ENCODE measurements at places on chromosomes 7 and 10.

GRCh38 chr7:153004341-153004740, 244.8 kb downstream of the ACTR3B start:
- DNase-seq, result no peak

DNA sequence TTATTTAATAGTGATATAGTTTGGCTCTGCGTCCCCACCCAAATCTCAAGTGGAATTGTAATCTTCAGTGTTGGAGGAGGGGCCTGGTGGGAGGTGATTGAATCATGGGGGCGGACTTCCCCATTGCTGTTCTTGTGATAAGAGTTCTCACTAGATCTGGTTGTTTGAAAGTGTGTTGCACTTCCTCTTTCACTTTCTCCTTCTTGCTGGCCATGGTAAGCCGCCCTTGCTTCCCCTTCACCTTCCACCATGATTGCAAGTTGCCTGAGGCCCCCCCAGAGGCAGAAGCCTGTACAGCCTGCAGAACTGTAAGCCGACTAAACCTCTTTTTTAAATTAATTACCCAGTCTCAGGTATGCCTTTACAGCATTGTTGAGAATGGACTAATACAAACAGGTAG, 101.4 kb downstream of the MTPAP start:
- no peak for DNase-seq

DNA sequence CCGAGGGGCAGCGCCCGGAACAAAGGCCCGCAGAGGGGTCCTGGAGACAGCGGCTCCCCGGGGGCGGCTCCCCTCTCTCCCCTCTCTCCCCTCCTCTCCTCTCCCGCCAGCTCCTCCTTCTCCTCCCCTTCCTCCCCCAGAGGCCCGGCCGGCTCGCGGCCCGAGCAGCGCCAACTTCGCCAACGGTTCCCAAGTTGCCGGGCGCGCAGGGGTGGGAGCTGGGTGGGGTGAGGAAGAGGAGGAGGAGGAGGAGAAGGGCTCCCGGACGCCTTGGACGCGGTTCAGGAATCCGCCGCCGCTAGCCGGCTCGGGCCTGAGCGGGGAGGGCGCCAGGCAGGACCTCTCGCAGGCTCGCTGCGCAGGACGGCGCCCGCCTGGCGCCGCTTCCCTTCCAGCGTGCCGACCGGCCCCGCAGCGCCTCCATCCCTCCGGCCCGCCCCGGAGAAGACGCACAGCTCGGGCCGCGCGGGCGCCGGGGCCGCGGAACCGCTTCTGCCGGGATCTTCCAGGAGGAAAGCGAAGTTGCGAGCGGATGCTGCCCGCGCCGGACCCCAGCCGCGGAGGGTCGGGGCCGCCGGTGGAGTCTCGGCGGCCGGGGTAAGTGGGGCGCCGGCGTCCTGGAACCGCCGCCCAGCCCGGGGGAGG, at the start of gene CHST3:
Gene CHST3, plus strand, starts transcription at position 298 of the 645 bp plus-strand sequence. CDS start 41,448 bp downstream, outside the sequence.
- DNase-seq, result no peak

DNA sequence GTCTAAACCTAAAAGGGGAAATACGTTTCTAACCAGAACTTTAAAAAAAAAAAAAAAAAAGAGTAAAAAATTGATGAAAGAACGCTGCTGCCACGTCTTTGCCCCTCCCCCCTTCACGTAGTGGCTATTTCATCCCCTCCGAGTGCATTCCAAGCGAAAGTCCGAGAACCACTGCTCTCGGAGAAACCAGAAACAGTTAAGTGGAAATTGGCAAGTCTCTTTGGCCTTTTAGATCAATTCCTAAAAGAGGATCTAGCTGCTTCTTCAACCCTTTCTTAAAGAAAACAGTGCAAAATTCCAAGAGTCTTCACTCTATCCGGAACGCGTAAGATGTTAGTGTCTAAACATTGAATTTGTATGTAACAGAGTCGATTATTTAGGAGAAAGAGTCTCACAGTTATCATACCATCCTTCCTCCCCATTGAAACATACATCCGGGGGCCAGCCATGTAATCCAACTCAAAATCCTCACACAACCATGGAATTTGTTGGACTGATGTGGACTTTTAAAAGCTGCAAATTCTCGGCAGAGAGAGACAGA, 1.1 kb downstream of the P4HA1 start:
- no peak for DNase-seq

DNA sequence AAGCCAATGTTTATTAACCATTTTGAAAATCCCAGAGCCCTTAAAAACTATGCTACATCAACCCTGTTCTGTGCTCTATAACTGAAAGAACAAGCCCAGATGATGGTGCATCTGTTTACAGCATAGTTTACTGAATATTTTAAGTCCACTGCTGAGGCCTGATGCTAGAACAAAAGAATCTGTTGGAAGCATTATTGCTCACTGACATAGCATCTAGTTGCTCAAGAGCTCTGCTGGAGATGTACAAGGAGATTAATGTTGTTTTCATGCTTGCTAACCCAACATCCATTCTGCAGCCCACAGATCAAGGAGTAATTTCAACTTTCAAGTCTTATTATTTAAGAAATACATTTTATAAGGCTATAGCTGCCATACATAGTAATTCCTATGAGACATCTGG, 181.3 kb upstream of the FEZF1 start:
- DNase-seq, result no peak

DNA sequence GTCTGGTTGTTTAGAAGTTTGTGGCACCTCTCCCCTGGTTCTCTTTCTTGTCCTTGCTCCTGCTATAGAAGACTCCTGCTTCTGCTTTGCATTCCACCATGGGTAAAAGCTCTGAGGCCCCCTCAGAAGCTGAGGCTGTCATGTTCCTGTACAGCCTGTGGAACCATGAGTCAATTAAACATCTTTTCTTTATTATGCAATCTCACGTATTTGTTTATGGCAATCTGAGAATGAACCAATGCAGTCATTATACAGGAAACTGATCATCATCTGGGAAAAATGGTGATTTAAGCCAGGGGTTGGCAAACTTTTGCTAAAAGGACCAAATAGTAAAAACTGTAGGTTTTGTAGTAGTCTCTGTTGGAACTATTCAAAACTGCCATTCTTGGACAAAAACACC, 175.4 kb downstream of the CSTF2T start:
- DNase-seq, result no peak

DNA sequence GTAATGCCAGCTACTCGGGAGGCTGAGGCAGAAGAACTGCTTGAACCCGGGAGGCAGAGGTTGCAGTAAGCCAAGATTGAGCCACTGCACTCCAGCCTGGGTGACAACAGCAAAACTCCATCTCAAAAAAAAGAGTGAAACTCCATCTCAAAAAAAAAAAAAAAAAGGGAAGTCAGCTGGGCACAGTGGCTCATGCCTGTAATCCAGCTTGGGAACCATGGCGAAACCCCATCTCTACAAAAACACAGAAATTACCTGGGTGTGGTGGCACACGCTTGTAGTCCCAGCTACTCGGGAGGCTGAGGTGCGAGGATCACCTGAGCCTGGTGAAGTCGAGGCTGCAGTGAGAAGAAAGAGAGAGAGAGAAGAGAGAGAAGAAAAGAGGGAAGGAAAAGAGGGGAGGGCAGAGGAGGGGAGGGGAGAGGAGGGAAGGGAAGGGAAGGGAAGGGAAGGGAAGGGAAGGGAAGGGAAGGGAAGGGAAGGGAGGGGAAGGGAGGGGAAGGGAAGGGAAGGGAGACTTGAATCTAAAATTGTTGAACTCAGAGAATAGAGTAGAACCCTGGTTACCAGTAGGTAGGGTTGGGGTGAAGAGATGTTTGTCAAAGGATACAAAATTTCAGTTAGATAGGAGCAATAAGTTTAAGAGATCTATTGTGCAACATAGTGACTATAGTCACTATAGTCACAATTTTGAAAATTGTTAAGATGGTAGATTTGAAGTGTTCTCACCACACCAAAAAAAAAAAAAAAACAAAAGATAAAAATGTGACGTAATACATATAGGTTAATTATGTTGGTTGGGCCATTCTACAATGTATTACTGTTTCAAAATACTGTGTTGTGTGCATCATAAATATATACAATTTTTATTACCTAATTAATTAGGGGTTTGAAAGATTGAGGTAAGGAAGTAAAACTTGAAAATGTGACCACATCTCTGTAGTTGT, 2.5 kb downstream of the SLC16A9 start:
- DNase-seq, result no peak

DNA sequence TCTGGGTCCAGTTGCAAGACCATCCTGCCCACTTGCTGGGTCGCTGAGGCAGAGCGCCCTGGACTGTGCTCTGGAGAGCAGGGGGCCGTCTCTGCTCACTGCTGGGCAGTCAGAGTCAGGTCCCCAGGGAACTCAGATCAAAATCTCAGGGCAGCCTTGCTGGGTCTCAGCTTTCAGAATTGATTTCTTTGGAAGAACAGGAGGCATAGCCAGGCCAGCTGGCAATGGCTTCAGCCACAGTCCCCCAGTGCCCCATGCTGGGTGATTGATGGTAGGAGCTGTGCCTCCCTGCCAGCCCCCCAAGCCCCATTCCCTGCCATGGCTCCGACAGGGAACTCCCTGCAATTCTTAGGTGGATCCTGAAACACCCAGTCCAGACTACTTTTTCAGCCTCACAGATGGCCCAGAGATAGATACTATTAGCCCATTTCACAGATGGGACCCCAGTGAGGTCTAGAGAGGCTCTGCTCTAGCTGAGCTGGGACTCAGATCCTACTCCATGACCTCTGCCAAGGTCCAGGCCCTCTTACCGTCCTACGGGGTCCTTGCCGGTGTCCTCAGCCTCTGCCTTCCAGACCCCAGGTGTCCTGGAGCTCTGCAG, 467 bp downstream of the MMRN2 start:
- DNase-seq, result no peak

DNA sequence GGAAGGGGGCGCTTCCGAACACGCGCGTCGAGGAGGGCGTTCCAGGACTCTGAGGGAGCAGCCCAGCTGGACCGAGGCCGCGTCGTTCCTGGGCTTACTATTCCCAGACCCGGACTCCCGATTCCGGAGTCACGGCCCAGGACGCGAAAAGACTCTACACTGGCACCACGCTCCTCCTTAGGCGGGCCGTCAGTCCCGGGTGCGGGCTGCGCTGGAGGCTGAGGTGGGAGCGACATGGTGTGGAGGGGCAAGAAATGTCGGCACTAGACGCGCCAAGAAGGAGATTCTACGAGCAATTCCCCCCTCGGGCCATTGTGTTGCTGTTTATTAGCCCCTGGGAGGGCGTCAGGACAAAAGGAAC, 584 bp upstream of the RUNDC3B start:
- no peak for DNase-seq

Data from NCI-H2107 (cell line).